ENCODE measurements at places on chromosomes 7 and 10.

GRCh38 chr10:19096501-19097073 lies 48.0 kb downstream of the MALRD1 start:
- no peak for DNase-seq

DNA sequence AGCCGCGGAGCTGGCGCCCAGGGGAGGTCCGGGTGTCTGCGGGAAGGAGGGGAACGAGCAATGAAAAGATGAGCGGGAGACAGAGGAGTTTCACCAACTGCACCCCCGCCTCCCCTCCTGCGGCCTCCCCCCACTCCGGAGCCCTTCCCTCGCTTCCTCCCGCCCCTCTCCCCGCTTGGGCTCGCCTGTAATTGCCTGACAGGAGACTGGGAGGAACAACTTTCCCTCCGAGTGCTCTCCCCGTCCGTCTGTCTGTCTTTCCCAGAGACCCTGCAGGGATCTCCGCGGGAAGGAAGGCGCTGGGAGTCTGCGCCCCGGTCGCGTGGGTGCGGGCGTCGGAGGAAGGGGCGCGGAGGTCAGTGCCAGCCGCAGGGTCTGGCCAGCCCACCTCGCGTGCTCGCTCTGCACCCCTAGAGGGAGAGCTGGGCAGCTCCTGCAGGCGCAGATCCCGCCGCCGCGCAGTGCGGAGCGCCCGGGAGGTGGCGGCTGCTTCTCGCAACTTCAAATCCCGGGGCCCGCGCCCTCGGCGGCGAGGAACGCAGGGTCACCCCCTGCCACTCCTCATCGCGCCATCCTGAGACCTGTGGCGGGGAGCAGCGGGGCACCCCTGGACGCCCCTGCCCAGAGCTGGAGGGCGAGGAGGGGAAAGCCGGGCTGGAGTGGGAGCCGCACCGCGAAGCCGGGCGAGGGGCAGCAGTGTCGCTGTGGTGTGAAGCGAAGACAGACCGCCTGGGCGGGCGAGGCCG lies 511 bp upstream of the NRP1 start:
- DNase-seq, result peak; percentile 38

DNA sequence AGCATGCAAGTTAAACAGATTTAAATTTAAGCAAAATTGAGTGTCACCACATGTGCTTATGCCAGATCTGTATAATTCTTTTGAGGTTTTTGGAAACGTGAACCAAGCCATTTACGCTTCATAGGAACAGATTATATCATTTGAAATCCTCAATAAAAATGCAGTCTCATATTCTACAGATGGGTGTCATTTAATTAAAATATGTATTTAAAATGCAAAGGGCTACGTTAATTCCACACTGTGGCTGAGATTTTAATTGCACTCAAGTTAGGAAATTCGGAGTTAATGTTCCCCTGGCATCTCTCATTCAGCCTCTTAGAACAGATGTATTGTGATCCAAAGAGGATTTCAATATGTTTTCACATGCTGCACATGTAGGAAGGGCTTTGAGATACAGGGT lies 164.5 kb upstream of the LRGUK start:
- no peak for DNase-seq

GRCh38 chr7:80370587-80370986 lies 141.3 kb downstream of the GNAT3 start:
- no peak for DNase-seq

DNA sequence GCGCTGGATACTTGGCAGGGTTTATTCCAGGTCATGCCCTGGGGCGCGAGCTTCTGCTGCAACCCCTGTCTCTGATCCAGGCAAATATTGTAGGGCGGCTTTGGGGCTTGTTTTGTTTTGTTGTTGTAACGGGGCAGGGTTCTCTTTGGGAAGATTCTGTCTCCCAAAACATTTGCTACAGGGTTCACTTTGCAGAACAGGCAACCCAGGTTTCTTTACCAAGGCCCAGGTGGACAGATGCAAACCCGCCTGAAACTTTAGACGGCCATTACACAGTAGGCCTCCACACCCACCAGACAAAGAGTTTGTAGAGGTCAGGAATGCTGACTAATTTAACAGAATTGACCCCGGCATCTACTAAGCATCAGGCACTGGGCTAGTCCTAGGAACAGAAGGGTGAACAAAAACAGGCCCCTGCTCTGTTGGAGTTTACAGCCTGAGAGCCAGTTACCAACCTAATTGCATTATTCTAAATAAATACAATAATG lies 567 bp upstream of the CDCA7L start:
- no peak for DNase-seq

- DNase-seq, result no peak
Observed at GRCh38 chr10:21399392-21400035, 126.0 kb downstream of the SKIDA1 start.

DNA sequence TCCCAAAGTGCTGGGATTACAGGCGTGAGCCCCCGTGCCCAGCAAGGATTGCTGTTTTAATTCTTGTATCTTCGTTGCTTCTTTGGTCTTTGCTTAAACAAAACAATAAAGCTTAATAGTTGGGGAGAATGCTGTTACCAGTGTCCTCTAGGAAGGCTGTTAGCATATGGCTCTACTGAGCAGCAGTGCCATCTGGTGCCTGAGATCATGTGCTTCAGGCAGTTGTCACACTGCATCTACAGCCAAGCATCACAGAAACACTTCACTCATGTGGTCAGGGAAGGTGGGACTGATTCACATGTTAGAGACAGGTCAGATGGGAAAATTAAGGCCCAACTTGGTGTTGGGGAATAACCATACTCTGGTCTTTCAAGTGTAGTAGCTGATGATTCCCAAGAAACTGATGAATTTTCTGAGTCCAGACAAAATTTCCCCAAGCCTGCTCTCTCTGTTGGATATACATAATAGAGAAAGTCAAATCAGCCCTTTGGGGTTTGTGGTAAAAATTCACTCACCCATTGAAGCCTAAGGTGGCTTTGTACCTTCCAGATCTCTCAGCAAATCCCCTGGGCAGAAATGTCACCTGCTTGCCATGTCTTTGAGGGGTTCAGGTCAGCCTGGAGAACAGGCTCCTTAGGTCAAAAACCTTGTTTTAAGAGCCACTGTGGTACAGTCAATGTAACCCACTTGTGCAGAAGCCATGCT lies 28.4 kb downstream of the UBE2D4 start:
- DNase-seq, result no peak

DNA sequence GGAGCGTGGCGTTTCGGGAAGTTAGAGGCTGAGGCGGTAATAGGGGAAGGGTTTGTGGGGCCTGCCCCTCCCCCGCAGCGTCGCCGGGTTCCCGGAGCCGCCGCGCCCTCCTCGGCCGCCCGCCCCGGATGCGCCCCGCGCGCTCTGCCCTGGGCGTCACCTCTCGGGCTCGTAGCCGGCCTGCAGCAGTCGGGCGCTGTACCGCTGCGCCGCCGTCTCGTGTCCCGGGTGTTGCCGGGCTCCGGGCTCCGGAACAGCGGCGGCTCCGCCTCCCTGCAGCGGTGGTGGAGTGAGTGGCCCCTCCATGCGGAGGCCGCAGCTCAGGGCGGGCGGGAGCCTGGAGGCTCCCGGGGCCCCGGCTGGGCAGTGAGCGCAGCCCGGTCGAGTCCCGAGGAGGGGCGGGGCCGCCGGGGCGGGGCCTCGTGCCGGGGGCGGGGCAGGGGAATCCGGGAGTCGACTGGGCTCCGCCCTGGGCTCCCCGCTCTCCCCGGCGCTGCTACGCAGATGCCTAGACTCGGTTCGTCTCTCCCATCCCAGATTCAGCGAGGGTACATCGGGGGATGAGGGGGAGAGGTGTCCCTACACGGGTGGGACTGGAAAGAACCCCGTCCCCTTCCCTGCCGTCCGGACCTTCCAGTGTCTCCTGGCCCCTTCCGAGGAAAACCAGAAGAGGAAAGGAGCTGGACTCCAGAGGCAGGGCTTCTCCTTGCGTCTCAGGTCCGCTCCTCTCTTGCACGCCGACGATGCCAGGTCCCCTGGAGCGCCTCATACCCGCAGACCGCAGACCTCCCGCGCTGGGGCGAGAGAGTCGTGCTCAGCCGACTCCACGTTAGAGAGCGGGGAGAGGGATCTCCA lies at the start of gene IMPDH1:
TSS of gene IMPDH1 (minus strand) at position 387 of the 855 bp plus-strand sequence. CDS start at position 306, 81 bp downstream.
- DNase-seq, result peak; percentile 94

- no peak for DNase-seq
Observed at GRCh38 chr7:76232698-76233097, 31.0 kb downstream of the SRRM3 start.

DNA sequence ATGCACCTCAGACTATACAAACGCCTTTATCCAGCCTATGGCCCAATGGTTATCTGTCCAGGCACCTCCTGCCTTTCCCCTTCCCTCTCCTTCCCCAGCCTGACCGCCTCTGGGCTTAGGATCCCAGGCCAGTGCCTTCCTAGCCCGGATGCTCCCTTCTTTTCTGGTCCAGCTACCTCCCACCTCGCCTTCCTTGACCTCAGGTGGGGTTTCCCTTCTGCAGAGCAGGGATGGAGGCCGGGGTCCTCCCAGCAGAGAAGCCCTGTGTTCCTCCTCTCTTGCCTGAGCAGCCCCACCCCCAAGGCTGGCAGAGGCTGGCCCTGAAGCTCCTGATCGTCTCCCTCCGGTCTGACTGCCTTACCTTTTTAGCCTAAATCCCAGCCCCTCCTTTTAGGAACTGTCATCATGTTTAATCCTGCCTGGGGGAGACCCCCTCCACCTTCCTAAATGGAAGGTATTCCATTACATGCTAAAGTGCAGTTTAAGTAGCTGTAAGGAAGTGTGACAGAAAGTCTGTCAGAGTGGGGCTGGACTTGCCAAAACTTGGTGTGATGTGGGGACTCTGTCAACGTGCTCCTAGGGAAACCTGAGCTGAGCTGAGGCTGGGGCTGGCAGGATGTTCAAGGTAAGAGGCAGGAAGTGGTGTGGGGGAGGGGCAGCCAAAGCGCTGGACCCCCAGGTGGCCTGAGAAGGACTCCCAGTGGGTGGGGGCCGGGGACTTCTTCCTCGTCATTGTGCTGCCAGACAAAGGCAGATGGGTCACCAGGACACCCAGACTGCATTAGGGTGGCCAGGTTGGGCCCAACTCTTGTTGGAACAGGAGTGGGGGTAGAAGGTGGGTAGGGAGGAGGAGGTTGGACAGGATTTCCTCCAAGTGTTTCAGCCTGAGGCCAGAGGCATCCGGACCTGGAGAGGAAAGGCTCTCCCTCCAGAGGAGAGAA lies 39.5 kb downstream of the LBX1 start:
- no peak for DNase-seq

GRCh38 chr7:94823947-94824346 lies 83.4 kb upstream of the PPP1R9A start:
- DNase-seq, result no peak

GRCh38 chr10:118980135-118980865 lies 49.2 kb upstream of the NANOS1 start:
- no peak for DNase-seq

DNA sequence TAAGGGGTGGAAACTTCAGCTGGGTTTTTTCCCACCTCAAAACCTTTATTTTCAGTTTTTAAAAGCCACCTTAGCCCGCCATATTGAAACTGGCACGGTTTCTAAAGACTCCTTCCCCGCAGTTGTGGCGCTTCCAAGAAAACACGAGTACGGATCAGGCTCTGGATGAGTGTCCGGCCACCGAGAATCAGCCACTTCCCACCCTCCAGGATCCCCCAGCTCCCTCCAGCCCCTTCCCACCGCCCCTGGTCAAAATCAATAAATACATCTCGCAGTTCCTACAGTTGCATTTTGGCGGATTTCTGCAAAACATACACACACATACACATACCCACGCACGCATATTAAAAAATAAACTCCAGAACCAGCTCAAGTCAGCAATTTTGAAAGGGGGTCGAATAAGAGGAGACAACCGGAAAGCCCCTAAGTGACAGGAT lies 1.1 kb downstream of the SFMBT2 start:
- peak; percentile 39 for DNase-seq

Data from stimulated activated CD4-positive, alpha-beta T cell treated with anti-CD3 and anti-CD28 coated beads, Interleukin-2, amount 100 ng/mL, for 24 hours (primary cell).